ENCODE measurements at places on chromosomes 7 and 10.

GRCh38 chr10:127195571-127196281, 665 bp downstream of the INSYN2A start:
- peak; percentile 17 for DNase-seq

DNA sequence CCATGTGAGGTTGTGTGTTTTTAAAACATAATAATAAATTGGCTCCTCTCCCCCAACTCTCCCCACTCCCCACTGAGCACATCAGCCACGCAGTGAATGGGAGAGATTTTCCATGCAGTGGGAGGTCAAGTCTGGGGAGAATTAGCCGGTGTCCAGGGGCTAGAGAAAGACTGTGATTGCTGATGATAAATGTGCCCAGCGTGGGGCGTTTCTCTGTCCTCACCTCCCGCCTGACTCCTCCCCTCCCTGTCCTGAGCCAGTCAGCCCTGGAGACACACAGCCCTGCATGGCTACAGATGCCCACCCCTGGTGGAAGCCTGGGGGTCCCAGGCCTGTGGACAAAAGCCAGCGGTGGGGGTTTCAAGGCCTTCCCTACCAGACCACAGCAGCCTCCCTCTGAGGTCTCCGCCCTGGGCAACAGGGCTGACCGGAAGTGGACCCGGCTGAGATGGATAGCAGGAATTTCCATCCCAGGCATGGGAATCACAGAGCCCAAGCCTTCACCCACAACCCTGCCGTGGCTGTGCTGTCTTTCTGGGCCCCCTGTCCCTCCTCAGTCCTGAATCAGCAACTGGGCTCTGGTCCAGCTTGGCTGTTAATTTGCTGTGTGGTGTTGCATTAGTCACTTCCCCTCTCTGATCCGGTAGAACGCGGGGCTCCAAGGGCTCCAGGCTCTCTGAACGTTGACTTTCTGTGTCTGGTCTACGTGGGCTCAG, 46.8 kb upstream of the SLC29A3 start:
- DNase-seq = peak; percentile 41

DNA sequence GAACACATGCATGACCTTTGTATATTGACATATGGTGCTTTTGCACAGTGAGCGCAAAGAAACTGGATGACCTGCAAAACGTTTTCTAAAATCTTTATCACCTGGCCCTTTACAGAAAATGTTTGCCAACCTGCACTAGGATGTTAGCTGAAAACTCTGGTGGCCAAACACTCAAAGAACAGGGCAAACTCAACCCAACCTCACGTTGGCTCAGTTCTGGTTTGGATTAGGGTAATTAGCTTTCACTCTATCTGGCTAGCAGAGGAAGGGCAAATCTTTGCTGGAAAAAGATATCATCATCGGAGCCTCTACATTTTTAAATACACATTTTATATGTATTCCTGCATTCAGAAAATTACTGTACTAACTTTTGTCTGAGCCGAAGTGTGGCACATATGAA, 688.9 kb downstream of the PHTF2 start:
- DNase-seq = no peak

- DNase-seq = no peak
These were observed 42.9 kb downstream of the CSTF2T start for GRCh38 chr10:51656503-51656902.

GRCh38 chr10:55793024-55793423, 568.0 kb downstream of the ZWINT start:
- peak; percentile 27 for DNase-seq

DNA sequence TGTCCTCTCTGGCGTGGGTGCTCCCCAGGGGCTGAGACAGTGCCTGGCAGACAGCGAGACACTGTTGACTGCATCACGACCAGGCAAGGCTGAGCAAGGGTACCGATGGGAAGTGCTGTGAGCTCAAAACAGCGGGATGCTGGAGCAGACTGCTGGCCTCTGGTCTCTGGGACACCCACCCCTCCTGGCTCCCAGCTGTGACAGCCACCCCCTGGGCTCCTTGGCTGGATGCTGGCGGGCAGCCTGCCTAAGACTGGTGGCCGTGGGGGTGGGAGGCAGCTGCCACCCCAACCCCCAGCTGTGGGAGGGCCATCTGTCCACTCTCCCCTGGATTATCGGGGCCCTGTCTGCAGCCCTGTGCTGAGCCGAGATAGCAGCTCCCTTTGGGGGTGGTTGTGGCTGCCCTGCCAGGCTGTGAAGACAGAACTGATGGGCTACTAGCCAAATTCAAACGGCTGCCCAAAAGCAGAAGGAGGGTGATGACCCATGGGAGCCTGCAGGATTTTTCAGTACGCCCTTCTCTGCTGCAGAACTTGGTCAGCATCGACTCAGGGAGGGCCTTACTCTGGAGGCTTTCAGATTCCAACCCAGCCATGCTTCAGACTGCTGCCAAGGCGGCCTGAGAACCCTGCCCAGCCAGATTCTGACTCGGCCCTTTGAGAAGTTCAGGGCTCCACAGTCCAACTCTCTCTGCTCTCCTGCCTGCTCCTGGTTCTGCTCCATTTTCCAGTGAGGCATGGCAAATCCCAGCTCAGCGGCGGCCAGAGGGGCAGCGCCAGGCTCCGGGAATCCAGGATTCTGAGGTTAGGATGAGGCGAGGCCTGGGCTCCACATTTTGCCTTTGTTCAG, 125.3 kb downstream of the NEURL1 start:
- no peak for DNase-seq

DNA sequence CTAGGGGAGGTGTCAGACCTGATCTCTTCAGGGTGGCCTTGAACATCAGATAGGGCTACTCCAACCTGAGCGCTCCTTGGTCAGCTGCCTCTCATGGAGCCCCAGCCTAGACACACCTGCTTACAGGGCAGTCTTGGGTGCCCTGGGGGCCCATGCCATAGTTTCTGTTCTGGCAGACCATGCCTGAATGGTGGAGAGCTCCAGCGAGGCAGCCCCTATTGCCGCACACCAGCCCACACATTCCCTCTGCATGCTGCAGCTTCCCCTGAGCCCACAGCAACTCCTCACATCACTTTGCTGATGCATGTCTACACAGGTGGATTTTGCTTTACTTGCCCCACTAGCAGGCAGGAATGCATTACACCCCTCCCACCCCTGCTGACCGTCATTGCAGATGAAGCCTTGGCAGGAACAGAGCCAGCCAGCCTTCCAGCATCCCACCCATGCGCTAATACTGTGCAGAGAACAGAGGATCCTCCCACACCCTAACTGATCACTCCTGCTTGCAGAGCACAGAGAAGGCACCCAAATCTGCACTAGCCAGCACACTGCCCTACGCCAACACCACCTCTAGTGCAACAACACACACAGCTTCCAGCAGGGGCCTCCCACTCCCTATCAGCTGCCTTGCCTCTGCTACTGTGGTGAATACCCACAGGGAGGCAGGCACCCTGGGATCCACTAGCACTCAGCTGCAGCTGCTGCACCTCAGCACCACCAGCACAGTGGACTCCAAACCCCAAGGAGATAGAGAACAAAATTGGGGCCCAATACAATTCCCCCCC, 43.0 kb upstream of the GRM3 start:
- no peak for DNase-seq

- DNase-seq = no peak
These were observed 44.4 kb upstream of the KLF6 start for GRCh38 chr10:3829156-3830050.

DNA sequence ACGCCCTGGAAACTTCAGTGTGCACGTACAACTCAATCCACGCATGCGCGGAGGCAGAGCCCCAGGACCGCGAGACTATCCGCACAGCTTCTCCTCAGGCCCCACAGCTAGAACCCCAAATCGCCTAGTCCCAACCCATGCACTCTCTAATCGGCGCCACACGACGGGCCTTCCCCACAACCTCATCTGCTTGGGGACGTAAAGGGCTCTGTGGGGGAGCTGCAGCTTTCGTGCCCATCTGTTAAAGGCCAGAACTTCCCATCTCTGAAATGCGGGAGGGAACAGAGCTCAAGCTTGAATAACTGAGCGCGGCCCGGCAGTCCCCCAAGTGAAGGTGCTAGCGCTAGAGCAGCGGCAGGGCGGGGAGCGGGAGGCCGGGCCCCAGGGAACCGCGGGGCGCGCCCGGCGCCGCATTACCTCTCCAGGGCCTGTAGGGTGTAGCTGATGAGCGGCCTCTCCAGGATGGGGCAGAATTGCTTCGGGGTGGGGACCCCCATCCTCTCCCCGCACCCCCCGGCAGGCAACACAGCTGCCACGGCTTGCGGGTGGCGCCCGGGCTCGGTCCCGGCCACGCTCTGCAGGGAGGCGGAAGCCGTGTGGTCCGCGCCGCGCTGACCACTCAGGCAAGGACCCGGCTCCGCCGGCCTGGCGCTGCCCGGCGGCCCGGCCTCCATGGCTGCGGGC, 547 bp downstream of the CRPPA start:
- DNase-seq = peak; percentile 79

DNA sequence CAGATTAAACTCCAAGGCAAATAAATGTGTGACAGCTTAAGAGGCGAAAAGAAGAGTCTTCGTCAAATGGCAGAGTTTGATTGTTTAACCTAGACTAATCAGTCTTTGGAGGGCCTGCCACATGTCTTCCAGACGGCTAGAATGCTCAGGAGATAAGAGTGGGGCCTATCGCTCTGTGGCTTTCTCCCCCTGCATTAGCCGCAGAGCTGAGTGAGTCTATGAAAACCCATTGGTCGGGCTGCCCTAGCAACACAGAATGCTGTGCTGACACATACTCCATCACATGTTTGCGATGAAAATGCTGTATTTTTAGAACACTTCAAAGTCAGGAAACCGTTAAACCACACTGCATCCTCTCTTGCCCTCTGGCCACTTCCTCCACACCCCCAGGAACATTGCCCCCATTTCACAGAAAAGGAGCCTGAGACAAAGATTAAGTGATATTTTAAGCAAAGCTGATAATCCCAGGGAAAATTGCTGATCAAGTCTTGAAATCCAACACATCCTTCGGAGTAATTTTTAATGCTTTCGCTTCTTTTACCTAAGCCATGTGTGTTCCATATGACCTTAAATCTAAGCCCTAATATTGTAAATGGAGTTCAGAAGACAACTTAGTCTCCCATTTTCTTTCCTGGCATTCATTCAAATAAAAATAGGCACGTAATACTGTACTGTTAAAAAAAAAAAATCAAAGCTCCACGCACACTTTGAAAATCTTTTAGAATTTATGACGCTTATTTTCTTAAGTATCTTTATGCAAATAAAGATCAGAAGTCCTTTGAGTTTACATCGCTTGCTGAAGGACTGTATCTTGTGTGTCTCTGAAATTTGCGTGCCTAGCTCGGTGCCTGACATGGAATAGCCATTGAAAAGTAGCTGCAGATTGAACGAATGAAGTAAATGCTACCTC, 161.2 kb downstream of the CELF2 start:
- no peak for DNase-seq

GRCh38 chr7:38244516-38244915, 28.9 kb downstream of the TARP start:
- DNase-seq = no peak

DNA sequence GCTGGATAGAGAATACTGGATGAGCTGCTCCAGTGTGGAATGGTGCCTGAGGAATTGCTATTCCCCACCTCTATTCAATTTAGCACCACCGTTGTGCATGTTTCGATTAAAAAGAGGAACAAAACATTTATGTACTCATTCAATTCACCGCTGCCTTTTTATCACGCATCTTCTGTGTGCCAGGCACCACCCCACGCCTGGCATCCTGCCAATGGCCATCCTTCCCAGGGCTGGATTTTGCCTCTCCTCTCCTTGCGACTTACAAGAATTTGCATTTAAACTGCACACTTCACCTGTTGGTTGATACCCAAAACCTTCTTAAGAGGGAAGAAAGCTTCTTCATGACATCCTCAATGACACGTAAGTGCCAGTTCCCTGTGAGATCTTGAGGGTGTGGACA, 110.2 kb upstream of the DPP6 start:
- no peak for DNase-seq

- peak; percentile 32 for DNase-seq
These were observed 22.2 kb upstream of the EXOC4 start for GRCh38 chr7:133230591-133231194.

GRCh38 chr10:23197416-23197861, 5.3 kb downstream of the PTF1A start:
- no peak for DNase-seq

DNA sequence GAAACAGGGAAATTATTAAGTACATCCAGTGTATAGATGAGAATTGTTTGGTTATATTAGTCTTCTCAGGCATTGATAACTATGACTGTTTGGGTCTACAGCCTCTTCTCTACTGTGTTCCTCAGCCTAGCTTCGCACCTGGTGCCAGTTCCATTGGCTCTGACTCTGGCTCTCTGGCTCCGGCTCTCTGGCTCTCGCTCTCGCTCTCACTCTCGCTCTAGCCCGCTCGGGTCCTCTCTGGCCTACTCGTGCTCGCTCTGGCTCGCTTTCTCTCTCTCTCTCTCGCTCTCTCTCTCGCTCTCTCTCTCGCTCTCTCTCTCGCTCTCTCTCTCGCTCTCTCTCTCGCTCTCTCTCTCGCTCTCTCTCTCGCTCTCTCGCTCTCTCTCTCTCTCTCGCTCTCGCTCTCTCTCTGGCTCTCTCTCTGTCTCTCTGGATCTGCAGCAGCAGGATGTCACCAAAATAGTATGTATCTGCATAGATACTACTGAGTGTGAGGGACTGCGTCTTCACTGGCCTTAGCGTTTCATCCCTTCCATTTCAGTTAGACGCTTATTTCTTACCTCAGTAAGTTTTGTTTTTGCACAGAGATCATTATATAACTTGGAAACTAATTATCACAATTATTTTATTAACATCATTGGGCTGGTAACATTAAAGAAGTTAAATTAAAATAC, 6.5 kb upstream of the SSBP1 start:
- no peak for DNase-seq

DNA sequence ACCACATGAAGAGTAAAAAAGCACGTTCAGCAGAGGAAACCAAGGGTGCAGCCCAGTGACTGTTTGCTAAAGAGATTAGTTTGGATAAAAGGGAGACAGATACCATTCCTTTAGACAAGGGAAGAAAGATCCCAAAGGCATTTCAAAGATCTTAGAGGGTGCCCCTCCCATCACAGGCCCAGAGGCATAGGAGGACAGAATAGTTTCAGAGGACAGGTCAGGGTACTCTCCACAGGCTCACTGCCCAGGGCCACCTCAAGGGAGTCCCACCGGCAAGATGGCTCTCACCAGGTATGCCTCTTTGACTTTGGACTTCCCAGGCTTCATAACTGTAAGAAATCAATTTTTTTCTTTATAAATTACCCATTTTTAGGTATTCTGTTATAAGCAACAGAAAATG, 4.7 kb upstream of the TCTN3 start:
- DNase-seq = no peak

GRCh38 chr10:32938554-32939061, 19.4 kb downstream of the ITGB1 start:
- peak; percentile 37 for DNase-seq

- no peak for DNase-seq
These were observed 35.6 kb downstream of the PRKAR2B start for GRCh38 chr7:107080099-107080505.

- no peak for DNase-seq
These were observed 18.2 kb upstream of the CALD1 start for GRCh38 chr7:134761266-134761665.

DNA sequence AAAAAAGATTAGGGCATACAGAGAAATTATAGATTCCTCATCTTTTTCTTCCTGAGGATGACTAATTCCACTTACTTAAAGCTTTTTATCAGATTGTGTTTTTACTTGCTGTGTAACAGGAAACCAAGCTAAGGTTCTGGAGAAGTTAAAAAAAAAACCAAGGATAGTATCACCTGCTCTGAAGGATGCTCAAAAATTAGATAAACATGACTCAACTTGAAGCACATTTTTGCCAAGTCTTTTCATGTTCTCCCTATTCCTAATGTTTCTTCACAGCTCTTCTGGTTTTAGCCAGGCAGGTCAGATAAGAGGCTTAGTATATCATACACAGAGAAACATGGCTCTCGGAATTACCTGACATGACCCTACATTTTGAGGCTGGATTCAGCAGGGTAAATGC, 90.3 kb downstream of the CPEB3 start:
- peak; percentile 90 for DNase-seq

Data from mammary epithelial cell (primary cell).